ENCODE measurements at places on chromosomes 4 and X.

DNA sequence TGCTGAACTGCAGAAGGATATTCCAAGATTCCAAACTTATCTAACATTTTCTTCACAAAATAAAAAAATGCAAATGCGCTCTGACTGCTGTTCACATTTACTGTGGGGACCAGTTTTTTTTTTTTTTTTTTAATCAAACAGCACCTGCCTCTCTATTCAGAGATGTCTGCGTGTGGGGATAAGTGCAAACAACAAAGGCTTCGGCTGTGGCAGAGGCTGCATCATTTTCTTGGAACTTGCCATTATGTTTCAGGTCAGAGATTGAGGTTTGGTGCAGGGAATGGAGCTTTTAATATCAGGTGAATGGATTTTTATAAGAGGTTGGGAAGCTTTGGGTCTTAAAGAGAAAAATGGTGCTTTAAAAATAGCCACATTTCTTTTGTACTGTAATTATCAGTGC, 78.2 kb upstream of the TET2 start:
- DNase-seq = no peak

- DNase-seq = no peak
These were observed 21.6 kb downstream of the CLNK start for GRCh38 chr4:10662937-10663336.

GRCh38 chrX:46341767-46342322, 203.4 kb downstream of the ZNF674 start:
- DNase-seq = no peak

GRCh38 chr4:117793845-117794480, 240.3 kb upstream of the NDST3 start:
- no peak for DNase-seq

- no peak for DNase-seq
These were observed 165.7 kb downstream of the RAPGEF2 start for GRCh38 chr4:159268607-159269006.

GRCh38 chrX:45850197-45850774, 649.6 kb upstream of the DIPK2B start:
- peak; percentile 23 for DNase-seq

- DNase-seq = no peak
These were observed 5.7 kb downstream of the SYAP1 start for GRCh38 chrX:16725072-16725471.

- peak; percentile 26 for DNase-seq
These were observed 41.9 kb downstream of the COL4A6 start for GRCh38 chrX:108396188-108396891.

DNA sequence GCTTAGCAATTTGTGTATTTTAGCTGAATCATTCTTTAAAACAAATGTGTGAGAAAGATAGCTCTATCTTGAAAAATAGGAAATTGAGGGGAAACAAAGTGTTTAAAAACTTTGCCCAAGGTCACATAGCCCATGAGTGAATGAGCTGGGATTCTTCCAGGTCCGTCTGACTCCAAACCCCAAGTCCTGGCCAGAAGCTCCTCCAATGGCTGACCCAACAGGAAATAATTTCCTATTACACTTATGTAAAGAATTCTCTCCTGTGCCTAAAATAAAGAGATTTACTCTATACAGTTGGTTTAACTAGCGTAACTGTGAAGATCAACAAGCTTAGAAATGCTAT, 287.6 kb downstream of the ARHGAP24 start:
- DNase-seq = peak; percentile 86

DNA sequence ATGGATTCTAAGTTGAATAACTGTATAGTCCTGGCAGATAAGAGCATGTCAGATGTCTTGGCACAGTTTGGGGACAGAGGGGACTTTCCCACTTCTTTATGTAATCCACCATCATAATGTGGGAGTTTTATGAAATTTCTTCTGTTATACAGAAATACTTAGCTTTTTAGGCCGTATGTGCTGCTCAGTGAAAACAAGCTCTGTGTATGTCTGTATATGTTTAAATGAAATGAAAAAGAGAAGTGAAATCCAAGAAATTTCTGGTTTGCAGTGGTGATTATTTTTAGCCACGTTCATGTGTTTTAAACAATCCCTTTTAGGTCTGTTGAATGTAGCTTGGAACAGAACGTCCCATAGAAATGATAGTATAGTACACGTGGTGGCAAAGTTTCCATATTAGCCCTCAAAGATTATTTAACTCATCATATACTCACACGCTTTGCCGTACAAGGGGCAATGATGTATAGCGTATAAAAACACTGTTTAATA, 41.0 kb downstream of the GAB1 start:
- DNase-seq = no peak

- no peak for DNase-seq
These were observed 109.9 kb upstream of the LIMCH1 start for GRCh38 chr4:41427931-41428600.

GRCh38 chr4:169050284-169050683, 40.2 kb upstream of the CBR4 start:
- peak; percentile 17 for DNase-seq

GRCh38 chrX:140355922-140356321, 148.9 kb downstream of the SOX3 start:
- DNase-seq = no peak

DNA sequence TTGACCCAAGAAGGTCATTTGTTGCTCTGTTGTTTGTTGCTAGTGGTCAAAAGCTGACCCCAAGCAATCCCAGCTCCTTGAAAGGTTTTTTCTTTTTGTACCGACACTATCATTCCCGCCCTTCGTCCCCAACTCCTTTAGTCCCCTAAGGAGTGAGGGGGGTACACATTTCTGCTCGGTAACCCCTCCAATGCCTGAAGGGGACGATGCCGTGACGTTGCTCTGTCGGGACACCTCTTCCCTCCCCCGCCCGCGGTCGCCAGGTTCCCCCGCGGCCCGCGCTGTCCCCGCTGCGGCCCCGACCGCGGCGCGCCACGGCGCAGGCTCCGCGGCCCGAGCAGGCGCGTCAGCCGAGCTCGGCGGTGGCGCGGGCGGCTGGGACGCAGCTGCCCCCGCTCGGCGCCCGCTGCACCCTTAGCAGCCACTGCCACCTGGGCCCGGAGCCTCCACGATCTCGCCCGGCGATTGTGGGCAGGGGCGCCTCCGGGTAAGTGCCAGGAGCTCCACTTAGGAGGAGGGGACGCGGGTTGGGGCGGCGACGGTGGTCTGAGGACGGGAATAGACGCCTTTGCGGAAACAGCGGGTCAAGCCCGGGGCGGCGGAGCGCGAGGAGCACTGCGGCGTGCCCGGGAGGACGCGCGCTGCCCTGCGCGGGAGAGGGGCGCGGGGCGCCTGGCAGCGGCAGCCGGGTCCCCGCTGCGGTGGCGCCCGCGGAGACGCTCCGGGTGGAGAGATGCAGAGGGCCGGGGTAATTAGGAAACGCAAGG, at the start of gene GLRB:
GLRB (plus strand) TSS at position 340 of the 767 bp plus-strand sequence. CDS start 1,875 bp downstream, outside the sequence.
- peak; percentile 5 for DNase-seq

DNA sequence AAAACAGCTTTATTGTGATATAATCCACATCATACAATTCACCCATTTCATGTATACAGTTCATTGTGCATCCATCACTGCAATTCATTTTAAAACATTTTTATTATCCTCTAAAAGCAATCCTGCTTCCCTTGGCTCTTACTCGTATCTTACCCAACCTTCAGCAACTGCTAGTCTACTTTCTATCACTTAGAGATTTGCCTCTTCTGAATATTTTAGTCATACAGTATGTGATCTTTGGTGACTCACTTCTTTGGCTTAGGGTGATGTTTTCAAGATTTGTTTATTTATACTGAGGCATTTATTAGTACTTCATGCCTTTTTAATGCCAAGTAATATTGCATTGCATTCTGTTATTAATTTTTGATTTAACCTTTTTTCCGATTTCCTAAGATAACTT, 15.0 kb upstream of the MSMO1 start:
- DNase-seq = peak; percentile 86

DNA sequence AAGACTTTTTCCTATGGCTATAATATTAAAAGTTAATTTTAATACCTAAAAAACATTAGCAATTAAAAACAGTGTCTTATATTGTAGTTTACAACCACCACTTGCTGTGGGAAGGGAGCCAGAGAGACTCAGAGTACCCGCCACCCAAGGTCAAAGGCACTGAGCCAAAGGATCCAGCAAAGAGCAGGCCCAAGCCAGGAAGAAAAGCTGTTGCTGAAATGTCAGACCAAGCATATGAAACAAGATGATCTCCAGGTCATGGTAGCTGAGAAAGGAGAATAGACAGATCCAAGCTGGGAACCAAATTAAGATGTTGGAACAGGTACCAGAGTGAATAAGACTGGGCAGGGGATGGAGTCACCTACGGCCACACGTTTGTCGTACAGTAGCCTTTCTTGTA, 18.8 kb upstream of the ATOH1 start:
- DNase-seq = no peak

GRCh38 chr4:142406917-142407501, 439.1 kb downstream of the INPP4B start:
- no peak for DNase-seq

DNA sequence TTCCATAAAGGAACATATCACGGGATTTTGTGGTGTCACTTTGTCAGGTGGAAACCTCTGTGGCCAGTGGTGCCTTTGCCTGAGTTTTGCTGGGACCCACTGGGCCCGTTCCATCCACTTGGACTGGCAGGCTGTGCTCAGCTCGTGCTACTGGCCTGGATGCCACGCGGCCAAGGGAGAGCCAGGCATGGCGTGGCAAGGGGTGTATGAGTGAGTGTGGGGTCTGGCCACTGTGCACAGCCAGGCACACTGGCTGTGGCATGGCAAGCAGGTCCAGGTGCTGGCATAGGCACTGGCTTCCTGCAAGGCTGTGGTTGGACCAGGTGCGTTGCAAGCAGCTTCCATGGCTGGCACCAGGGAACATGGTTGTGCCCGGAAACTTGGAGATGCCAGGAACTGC, 60.8 kb downstream of the TBCK start:
- DNase-seq = no peak

GRCh38 chr4:119053245-119053644, 82.4 kb upstream of the MYOZ2 start:
- DNase-seq = peak; percentile 14

DNA sequence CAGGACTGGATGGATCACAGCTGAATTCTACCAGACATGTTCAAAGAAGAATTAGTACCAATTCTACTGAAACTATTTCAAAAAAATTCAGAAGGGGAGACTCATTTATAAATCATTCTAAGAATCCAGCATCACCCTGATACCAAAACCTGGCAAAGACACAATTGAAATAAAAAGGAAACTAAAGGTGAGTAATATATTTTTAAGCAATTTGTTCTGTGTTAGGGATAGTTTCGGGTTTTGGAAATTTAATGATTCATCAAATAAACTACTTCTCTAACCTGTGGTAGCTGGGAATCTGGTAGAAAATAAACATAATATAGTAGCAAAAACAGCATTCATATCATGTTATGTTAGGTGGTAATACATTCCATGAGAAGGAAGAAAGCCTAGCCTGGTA, 662.2 kb upstream of the BOD1L1 start:
- peak; percentile 31 for DNase-seq

DNA sequence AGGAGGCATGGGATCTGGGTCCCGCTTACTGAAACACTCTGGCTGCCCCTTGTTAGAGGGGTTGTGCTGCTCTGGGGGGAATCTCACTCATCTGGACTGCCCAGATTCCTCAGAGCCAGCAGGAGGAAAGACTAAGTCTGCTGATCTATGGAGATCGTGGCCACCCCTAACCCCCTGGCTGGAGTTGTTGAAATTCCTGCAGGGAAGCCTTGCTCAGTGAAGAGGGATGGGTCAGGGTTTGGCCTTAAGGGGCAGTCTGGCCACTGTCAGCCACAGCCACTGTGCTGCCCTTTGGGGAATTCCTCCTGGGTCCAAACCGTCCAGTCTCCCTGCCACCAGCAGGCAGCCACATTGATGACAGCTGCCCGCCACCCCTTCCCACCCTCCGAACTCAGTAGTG, 362.0 kb upstream of the AMOT start:
- no peak for DNase-seq

GRCh38 chr4:183241721-183242151, 78.3 kb downstream of the CLDN22 start:
- no peak for DNase-seq

GRCh38 chr4:152785639-152786615, 6.2 kb downstream of the ARFIP1 start:
- no peak for DNase-seq

- no peak for DNase-seq
These were observed 86.5 kb downstream of the ADRA2C start for GRCh38 chr4:3852711-3853110.

DNA sequence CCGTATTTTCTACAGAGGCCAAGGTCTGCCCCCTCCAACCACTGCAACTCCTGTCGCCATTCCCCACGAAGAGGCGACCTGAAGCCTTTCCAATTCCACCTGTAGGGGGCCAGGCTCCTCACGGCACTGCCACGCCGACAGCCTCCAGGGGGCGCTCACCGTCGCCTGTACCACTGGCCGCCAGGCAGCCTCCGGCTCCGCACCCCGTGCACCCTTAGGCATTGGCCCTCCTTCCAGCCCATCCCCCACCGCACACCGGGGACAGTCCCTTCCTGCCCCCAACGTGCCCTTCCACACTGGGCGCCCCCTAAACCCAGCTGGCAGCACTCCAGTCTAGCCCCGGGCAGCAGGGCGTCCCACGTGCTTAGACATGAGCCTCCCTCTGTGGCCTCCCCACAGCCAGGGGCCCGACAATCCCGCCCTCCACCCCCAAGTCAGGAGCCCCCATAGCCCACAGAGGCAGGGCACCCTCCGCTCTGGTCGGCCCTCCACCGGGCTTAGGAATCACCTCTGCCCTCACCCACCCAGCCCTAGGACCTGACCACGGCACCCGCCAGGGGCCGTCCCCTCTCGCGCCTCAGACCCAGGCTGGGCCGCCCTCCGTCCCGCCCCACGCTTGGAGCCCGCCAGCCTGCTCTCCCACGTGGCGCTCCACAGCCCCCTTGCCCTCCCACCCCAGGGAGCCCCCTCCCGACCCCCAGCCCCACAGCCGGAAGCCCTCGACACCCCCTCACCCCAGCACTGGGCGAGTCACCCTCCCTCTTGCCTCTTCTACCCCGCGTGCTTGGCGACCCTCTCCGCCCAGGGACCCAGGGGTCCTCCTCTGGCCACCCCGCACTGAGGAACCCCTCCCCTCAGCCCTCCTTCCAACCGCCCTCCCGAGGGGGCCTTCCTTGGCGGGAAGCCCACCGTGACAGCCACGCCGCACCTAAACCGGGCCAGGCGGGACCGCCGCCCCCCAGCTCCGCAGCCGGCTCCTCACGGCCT, 711 bp downstream of the PNMA6E start:
- DNase-seq = peak; percentile 29

GRCh38 chrX:124407226-124407625, 60.9 kb downstream of the SH2D1A start:
- no peak for DNase-seq

GRCh38 chr4:57102050-57102624, 8.0 kb downstream of the IGFBP7 start:
- peak; percentile 98 for DNase-seq

DNA sequence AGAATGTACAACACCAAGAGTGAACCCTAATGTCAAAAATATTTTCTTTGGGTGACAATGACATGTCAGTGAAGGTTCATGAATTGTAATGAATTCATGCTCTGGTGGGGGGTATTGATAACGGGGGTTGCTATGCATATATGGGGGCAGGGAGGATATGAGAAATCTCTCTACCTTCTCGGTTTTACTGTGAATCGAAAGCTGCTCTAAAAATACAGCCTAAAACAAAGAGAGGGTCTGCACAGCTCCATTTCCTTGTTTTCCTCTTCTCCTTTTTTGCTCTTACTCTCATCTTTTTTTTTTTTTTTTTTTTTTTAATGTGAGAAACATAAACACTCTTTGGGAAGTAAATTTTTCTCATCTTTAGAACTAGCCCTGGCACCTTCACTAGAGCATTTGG, 85.8 kb downstream of the DCTD start:
- no peak for DNase-seq

GRCh38 chrX:119729408-119730201, 28.8 kb upstream of the SOWAHD start:
- DNase-seq = peak; percentile 81

GRCh38 chr4:3261411-3262207, 12.7 kb downstream of the MSANTD1 start:
- no peak for DNase-seq
